ENCODE measurements at places on chromosomes 7 and 10.
A peak's percentile ranks its signal among the peaks of the same experiment; 100 is the strongest.

DNA sequence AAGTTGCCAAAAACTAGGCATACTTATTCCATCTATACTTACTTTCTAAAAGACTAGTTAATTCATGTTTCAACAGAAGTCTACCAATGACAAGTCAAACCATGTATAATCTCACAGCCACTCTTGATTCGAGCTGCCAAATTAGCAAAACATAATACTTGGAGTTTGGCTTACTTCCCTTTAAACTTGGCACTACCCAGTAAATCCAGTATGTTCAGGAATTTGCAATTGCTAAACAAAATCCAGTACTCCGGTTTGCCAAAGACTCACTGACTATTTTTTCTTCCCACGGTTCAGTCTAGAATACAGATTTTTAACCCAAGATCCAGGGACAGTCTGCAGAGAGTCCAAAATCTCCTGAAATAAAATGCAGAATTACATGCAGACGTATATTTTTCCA, 4.6 kb downstream of the OAT start:
- no peak for DNase-seq

- no peak for DNase-seq
Observed at GRCh38 chr10:70782746-70783680, 2.2 kb downstream of the TBATA start.

DNA sequence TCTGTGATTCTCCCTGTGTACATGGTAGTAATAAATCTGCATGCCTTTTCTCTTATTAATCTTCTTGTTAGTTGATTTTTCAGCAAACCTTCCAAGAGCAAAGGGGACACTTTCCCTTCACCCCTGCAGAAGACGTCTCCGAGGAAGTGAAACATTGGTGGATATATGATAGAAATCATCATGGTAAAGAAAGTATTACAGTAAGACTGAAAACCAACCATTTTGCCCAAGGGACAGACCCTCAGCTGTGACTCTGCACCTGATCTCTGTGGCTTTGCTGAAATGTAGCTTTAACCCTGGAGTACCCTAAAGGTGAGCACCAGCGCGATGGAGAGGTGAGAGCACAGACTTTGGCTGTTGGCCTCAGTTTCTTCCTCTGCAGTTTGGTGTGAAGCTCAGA, 32.8 kb upstream of the MYO3A start:
- no peak for DNase-seq

DNA sequence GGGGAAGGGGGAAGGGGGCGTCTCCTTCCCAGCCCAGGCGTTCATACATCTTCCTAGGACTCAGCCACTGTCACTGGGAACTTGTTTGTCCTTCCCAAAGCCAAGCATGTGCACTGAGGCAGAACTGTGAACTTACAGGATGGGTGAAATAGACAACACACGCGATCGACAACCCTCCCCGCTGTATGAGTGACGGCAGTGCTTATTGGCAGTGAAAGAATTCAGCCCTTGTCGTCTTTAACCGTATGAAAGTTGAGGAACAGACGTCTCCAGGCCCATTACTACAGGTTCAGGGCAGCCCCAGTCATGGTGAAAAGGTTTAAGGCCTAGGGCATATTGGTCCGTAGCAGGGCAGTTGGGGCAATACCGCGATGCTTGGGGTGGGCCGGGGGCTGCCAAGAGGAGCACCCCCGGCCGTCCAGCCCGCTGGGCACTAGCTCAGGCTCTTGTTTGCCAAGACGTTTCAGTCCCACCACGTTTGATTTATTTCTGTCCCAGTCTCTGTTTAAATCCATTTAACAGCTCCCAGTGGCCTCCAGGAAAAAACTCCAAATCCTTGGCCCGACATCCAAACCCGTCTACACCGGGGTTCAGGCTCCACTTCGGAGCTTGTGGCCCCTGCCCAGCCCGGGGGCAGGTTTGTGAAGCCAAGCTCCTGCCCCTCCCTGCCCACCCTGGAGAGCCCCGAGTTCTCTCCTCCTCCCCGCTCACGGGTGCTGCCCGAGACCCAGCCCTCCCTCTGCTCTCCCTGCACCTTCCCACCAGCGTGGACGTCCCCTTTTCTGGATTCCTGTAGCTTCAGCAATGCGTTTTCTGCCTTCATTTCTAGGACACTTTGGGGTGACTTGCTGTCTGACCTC, 159.8 kb downstream of the DNAJB6 start:
- no peak for DNase-seq

- no peak for DNase-seq
Observed at GRCh38 chr10:3963191-3963673, 178.2 kb upstream of the KLF6 start.

- DNase-seq, result no peak
Observed at GRCh38 chr7:116591202-116592040, 66.6 kb downstream of the CAV1 start.

GRCh38 chr7:100791881-100792666, 35.2 kb downstream of the EPHB4 start:
- no peak for DNase-seq

- peak; percentile 0 for DNase-seq
Observed at GRCh38 chr7:4052130-4052529, 630.0 kb upstream of the FOXK1 start.

DNA sequence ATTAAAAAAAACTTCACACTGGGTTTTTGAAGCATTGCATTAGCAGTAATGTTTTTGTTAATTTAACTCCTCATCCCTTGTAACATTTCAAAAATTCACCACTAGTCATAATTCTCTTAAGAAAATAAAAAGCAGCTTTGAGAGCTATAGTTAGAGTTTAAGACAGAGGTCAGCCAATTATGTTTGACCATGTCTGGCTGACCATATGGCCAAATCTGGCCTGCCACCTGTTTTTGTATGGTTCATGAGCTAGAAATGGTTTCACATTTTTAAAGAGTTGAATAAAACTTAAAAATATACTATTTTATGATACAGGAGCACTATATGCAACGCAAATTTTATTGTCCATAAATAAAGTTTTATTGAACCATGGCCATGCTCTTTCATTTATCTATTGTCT, 73.0 kb upstream of the LRRTM3 start:
- DNase-seq, result no peak

DNA sequence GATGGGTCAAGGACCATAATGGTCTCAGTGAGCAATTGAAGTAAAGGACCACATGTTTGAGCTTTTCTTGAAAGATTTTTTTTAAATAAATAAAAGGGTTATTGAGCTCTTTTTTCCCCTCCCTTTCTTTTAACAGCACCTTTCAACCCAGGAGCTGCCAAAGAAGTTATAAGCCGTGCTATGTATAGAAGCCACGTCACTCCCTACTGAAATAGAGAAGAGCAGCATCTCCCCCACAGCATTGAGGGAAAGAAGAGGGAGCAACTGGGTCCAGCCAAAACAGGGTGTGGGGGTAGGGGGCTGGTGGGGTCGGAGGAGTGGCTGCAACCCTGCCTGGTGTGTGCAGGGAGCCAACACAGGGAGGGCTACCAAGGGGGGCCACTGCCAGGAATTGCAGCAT, 227.2 kb downstream of the PLXNA4 start:
- no peak for DNase-seq

- peak; percentile 22 for DNase-seq
Observed at GRCh38 chr7:75958802-75959543, 35.4 kb downstream of the TMEM120A start.

DNA sequence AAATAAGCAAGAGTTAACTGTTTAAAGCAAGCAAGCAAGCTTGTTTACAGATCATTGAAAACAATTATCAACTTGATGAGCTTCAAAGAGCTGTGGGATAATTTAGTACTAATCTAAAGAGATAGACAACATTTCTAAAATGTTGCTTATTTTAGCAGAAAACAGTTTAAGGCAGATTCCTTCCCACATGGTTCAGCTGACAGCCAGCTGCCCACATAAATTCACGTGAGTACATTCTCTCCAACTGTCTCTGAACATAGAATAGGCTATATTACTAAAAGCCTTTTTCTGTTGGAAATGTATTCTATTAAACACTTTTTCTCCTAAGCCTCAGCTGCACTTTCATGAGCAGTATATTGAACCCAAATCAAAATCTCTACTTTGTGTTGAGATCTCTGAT, 174.1 kb downstream of the LRRN3 start:
- DNase-seq, result no peak

DNA sequence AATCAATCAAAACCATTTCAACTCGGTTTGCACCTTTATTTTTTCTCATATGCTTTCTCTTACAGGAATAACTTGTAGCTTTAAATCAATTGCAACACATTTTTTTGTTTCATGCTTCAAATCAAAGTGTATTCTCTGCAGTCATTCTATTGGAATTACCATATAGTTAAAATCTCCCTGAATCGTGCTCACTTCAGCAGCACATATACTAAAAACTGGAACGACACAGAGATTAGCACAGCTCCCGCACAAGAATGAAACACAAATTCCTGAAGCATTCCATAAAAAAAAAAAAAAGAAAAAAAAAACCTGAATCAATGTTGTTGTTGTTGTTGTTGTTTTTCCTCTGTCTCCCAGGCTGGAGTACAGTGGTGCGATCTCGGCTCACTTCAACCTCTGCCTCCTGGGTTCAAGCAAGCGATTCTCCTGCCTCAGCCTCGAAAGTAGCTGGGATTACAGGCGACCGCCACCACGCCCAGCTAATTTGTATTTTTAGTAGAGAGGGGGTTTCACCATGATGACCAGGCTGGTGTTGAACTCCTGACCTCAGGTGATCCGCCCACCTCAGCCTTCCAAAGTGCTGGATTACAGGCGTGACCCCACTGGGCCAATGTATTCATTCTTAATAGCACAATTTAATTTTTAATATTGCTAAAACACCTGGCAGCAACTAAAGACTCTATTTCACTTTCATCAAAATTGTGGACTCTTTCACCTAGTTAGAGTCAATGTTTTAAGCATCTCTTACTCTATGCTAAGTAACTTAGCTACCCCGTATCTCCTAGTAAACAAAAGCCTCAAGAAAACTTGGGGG, 26.3 kb downstream of the ANKRD61 start:
- peak; percentile 6 for DNase-seq

GRCh38 chr7:36920433-36920832, 196.1 kb upstream of the AOAH start:
- DNase-seq, result no peak

Data from fibroblast of skin of right biceps (primary cell).